Mesothelial cell of epicardium (in vitro differentiated cells): ENCODE measurements at places on chromosomes 7 and 10.

DNA sequence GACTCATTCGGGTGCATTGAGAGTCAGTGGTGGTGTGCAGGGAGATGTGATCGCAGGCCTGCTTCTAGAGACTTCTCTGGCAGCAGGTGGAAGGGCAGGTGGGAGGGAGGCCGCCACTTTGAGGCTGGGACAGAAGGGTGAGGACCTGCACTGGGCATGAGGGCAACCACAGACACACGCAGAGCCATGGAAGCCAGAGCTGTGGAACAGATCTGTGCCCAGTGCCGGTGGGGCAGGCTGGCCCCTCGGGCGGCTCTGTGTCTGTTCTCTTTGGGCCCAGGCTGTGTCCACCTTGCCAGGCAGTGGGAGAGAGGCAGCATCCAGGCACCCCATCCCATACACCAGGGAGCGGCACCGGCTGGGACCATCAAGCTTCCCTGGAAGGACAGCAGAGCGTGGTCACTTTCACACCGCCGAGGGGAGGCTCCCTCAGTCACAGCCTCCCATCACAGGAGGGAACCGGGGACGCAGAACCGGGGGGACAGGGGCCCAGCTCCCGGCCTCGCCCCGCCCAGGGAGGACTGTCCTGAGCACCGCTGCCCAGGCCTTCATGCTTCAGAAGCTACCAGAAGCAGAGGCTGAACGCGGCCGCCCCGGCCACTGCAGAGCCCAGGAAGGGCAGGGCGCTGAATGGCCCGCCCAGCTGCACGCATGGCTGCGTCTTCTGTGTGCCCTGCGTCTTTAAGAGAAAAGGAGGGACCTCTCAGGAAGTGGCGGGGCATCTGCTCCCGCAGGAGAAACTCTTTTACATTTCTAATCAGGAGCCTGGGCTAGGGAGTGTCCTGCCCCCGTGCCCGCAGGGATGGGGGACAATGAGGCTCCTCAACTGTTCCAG lies 32.1 kb downstream of the EN2 start:
- DNase-seq, result no peak

DNA sequence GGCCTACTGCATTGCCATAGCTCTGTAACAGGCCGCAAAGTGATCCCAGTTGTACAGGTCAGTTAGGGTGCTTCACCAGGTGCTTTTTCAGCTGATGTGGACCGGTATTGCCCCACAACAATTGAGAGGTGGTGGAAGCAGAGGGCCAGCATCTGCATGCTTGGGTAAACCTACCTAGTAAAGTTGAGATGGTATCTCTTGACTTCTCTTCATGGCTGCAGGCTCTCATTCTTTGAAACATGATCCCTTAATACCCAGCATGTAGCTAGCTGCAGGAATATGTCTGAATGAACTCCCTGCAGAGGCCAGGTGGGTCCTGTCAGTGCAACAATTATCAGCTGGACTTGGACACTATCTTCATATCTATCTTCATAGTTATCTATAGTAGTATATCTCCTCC lies 60.7 kb upstream of the CCDC6 start:
- DNase-seq, result no peak

- DNase-seq, result no peak
Measured at GRCh38 chr10:90674461-90674860, 183.4 kb downstream of the HTR7 start.

DNA sequence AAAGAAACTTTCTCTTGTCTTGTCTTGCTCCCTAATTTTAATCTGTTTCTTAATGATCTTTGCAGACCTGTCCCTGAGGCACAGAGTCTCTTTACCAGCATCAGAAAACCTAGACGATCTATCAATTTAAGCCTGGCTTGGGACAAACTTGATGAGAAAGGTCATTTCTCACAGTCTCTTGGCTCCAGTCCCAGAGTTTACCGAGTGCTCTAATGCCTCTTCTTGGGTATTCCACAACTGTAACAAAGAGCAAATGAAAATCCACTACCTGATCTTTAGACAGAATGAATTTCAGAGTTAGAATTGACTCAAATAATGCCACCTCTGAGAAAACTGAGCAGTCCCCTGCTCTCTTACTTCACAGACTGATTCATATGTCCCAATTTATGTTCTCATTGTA lies 106.4 kb upstream of the DNAJB12 start:
- no peak for DNase-seq

DNA sequence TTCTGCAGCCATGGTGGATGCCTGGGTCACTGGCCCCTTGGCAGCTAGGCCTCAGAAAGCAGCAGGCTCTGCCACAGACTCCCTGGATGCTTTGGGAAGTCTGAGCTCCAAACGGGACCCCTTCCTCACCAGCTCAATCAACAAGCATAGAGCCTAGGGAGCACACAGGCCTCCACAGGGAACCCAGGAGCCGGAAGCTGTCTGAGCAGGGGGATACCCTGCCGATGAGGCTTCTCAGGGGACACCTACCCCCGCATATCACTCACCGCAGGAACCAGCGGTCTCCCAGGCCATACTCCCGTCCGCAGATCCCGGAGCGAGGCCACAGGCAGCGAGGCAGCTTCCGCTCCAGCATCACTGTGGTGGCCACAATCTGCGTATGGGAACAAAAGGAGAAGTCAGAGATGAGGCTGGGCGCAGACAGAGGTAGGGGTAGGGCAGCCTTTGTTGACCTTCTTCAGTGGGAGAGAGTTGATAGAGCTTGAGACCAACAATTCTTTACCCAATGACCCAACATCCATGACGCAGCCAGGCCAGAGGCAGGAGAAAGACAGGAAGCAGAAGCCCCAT lies 13.4 kb downstream of the TRPV6 start:
- DNase-seq, result no peak

DNA sequence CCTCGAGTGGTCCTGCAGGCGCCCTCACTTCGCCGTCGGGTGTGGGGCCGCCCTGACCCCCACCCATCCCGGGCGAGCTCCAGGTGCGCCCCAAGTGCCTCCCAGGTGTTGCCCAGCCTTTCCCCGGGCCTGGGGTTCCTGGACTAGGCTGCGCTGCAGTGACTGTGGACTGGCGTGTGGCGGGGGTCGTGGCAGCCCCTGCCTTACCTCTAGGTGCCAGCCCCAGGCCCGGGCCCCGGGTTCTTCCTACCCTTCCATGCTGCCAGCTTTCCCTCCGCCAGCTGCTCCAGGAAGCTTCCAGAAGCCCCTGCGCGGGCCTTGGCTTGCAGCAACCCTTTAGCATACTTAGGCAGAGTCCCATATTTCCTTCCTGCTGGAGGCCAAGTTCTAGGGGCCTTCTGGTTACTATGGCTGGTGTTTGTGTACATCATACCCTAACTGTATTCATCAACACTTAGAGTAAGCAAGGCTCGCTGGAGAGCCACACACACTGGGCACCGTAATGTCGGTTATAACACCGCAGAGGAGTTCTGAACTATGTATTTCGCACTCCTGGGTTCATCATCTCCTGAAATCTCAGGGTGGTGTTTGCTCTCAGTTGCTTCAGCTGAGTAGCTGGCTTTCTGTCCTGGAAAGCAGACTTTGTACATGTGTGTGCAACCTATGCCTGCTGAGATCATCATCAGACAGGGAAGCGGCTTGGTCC lies 471 bp downstream of the MGMT start:
- no peak for DNase-seq

DNA sequence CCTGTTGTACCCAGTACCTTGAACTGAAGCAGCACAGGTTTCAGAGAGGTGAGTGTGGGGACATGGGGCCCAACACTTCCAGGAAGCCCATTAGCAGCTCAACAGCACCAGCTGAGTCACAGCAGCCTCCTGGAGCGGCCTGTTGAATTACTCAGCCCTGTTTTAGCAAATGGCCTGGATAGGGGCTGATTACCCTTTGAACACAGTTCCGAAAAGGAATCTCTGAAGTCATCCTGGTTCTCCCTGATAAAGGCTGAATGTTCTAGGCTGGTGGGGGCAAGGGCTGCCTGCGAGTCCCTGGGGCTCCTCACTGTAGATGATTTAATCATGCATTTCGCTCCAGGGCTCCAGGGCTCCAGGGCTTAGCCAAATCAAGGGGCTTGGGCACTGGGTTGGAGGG lies 287.5 kb downstream of the GRID1 start:
- DNase-seq, result peak; percentile 19

GRCh38 chr10:102407425-102408130 lies 11.0 kb downstream of the PSD start:
- DNase-seq, result no peak

DNA sequence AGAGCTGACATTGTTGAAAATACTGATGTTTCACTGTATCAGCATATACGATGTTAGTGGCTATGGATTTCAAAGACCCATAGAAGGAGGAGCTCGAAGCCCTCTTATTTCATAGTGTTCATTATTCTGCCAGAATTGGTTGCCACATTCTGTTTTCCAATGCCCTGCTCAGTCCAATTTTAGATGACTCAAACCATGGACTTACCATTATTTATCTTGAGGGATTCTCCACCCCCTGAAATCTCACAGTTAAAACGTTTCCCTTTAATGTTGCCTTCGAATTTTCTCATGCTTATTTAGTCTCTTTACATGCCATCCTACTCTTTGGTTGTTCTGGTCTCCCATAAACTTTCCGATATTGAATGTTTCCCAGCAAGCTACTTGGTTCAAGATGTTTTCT lies 264.5 kb downstream of the HDAC9 start:
- DNase-seq, result no peak

DNA sequence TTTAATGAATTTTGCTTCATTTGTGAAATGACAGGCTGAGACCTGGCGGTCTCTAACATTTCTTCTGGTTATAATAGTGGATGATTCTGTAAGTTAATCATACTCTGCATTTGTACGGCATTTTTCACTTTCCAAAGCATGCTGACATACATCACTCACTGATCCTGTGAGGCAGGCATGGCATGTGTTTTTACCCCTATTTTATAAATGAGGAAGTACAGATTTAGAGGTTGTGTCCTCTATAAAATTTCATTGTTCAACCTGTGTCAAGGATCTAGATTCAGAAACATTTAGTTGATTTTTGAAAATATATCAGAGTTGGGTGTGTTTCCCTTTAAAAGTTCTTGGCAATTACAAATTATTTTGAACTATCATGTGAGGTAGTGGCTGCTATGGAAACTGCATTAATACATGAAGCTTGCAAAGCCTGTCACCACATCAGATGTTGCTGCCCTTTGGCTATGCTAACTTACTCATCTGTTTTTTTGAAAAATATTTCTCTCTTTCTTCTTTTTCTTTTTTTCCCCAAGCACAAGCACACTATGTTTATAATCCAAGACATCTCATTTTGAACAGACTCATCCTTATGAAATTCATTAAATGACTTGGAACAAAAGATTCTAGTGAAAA lies 172.7 kb downstream of the GNAI1 start:
- DNase-seq, result no peak

DNA sequence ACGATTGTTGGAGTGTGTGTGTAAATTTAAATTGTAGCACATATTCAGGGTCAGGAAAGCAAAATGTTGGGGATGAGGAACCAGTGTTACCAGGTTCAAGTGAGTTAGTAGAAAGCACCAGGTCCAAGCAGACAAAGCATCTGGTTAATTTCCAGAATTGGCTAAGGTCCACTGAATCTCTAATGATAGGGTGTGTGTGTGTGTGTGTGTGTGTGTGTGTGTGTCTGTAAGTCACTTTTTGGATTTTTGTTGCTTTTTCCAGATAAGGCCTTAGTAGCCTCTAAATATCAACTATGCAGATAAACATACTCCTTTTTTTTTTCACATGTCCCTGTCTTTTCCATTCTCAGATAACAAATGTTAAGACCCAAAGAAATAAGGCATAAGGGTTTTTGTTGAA lies 36.6 kb upstream of the FMC1 start:
- no peak for DNase-seq

- no peak for DNase-seq
Measured at GRCh38 chr10:49749556-49750491, 12.3 kb downstream of the OGDHL start.

GRCh38 chr7:3712841-3713240 lies 411.8 kb downstream of the SDK1 start:
- no peak for DNase-seq

- DNase-seq, result no peak
Measured at GRCh38 chr7:24836084-24836483, 78.8 kb upstream of the GSDME start.

- DNase-seq, result no peak
Measured at GRCh38 chr10:132486539-132487121, 51.0 kb upstream of the INPP5A start.

DNA sequence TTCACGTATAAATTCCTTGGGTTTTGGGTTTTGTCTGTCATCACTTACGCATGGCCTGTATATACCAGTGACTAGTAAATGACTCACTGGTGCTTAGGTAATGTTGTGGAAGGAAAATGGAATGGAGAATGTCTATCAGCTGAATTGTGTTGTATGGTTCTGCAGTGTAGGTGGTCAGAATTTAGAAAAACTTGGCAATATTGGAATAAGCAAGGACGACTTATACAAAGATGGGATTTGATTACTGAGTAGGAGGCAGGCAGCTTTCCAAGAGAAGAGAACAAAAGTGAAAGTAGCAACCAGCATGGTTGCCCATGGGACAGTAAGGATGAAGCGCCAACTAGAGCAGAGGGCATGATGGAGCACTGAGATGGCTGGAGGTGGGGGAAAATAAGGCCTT lies 168.6 kb upstream of the CSTF2T start:
- DNase-seq, result no peak

GRCh38 chr7:156836443-156836842 lies 56.5 kb downstream of the LMBR1 start:
- DNase-seq, result no peak

DNA sequence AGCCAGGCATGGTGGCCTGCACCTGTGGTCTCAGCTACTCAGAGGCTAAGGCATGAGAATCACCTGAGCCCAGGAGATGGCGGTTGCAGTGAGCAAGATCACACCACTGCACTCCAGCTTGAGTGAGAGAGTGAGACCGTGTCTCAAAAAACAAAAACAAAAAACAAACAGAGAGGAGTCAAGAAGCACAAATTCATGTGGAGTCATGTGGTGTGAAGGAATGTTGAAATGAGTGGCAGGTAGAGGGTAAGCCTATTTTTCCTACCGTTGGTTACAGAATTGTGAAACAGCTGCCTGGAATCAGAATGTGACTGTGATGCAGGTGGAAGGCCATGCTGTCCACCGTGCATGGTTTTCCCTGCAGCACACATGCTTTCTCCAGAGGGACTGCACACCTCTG lies 23.7 kb upstream of the NUB1 start:
- DNase-seq, result no peak

- DNase-seq, result no peak
Measured at GRCh38 chr10:76354212-76354738, 922.9 kb downstream of the LRMDA start.

GRCh38 chr10:109971634-109972033 lies 36.1 kb upstream of the ADD3 start:
- no peak for DNase-seq

DNA sequence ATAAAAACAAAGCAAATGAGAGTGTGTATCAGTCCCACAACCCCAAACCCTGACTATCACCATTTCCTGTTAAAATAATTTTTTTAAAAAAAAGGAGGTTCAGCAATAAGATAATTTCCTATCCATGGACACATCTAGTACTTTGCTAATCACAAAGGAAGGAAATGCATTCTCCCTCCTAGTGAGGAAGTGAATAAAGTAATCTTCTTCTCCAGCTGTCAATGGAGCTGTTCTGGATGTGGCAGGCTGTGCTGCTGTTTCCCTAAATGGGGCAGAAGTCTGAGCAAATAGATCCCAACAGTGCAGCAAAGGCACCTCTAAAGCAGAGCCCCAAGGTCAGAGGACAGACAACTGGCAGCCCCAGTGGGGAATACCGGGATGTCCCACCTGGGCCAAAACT lies 540.0 kb downstream of the KCNMA1 start:
- no peak for DNase-seq
